ENCODE measurements at places on chromosomes 6 and 20.

- DNase-seq: no peak
Measured at GRCh38 chr6:81215092-81215432, 537.4 kb downstream of the TENT5A start.

- no peak for DNase-seq
Measured at GRCh38 chr20:5638023-5638422, 112.2 kb upstream of the SHLD1 start.

GRCh38 chr6:13668291-13668928, 43.2 kb downstream of the RANBP9 start:
- DNase-seq: no peak

- no peak for DNase-seq
Measured at GRCh38 chr6:119985952-119986736, 636.6 kb upstream of the MAN1A1 start.

DNA sequence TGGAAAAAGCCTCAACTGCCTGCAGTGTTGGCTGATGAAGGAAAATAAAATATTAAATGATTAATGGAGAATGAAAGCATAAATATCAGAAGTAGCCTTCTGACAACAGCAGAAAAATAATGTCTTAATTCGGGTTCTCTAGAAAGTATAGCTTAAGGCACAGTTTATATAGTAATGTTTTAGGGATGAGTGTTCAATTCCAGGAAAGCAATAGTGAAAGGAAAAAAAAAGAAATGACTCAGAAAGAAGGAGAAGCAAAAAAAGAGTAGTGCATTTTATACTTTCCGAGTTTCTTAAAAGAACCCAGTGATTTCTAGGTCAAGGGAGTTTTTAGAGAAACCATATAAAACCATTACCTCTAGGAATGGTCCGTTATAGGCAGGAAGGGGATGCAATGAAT, 137.3 kb downstream of the HTR1B start:
- DNase-seq: no peak

DNA sequence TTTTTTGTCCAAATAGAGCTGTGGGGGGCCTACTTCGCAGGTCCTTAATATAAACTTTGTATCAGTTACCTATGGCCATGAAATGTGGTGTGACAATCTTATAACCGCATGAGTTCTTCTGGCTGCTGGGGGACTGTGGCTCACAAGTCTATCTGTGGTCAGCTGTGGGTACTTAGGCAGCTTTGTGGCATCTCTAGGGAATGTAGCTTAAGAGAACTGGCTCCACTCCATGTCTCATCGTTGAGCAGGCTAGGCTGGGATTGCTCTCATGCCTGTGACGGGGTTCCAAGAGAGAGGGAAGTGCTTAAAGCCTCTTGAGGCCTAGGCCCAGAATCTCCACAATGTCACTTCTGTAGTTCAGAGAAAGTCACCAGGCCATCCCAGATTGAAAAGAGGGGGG, 140.5 kb downstream of the BTBD3 start:
- no peak for DNase-seq
